ENCODE measurements at places on chromosomes 16 and 17.

DNA sequence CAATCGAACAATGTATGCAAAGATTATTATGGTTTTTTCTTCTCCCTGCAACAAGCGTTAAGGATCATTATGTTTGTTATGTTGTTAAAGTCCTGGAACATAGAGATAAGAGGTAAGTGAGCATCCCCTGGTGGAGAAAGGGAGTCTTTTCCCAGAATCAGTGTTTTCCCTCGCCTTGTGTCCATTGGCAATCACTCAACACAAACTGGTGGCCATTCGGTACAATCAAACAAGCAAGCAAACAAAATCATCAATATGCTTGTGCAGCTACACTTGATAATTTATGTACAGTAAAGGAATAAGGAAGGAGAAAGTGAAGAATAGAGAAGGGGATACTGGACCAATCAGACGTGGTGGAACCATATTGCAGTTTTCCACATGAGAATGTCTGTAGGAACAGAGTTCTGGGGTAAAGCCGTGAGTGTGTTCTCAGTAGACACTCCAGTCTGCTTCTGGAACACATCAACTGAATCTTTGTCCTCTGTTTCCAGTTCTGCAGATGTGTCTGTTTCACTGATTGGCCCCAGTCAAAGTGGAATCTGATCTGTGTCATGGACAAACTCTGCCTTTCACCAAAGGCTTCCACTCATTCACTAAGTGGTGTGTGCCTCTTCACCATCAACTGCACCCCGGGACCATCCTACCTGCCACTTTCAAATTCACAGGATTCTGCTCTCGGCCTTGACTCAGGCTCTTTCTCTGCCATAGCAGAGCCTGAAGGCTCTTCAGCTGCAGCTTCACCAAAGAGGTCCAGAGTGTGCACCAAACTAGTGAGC lies 169.5 kb downstream of the AHSP start:
- DNase-seq, result no peak

DNA sequence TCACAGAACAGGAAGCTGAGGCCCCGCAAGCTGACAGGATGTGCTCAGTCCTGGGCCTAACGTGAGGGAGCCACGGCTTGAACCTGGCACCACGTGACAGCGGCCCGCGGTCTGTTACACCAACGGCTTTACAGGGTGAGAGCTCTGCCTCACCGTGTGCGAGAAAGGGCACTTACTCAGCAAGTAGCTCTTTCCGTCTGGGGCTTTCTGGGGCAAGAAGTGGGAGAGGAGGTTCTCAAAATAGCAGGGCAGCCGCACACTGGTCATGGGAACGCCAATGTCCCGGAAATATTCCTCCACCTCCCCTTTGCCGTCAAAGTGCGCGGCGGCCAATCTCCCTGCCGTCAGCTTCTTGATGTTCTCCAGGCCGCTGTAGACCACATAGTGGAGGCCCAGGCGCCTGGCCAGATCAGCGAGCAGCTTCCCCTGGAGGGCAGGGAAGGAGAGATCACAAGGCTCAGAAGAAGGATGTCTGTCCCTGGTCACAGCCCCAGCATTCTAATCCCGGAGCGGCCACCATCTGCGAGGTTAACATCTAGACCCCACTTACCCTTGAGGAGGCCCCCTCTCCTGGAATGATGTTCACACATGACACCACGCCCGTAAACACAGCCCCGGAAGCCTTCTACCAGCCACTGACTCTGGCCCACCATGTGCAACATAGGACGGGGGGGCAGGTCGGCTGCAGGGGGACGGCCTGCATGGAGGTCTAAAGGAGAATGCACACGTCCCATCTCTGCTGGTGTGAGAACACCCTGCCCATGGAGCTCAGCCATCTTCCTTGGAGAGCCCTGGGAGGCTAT lies 8.2 kb downstream of the NMRAL1 start:
- no peak for DNase-seq

DNA sequence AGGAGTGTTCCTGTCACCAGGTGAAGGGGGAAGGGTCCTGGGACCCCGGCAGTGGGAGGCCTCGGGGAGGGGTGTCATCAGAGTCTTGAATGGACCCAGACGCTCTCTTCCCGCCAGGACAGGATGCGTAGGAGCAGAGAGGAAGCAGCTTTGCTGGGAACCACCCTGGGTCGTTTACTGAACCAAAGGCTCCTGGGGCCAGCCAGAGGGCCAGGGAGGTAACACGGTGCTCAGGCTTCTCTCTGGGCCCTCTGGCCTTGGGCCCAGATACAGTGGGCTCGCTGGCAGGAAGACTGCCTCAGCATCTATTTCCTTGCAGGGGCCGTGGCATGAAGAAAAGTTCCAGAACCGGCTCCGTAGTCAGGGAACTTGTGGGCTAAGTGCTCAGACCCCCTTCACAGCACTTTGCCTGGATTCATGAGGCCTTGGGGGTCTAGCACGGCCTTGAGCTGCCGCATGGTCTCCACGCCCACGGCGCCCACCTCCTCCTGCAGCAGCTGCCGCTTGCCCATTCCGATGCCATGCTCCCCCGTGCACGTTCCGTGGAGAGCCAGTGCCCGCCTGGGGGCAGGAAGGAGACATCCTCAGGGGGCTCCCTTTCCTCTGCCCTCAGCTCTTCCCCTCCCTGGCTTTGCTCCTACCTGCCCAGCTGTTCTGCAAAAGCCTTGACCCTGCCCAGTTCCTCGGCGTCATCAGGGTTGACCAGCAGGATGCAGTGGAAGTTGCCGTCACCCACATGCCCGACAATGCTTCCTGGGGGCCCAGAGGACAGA lies 4.4 kb downstream of the LDHD start:
- no peak for DNase-seq

DNA sequence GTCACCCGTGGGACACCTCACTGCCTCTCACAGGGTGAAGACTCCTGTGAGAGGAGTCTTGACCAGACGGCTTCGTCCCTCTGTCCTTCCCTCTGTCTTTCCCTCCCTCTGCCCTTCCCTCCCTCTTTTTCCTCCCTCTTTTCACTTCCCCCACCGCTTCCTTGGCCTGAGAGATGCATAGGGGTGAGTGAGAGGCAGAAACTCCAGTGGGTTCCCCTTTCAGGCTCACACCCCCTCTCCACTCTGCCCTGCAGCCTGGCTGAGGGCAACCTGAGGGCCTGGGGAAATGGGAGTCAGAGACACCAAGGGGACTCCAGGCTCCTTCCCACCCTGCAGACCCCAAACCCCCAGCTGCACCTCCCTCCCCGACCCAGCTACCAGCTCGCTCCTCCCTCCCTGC lies 14.6 kb upstream of the KRT17 start:
- DNase-seq, result no peak

GRCh38 chr17:57521606-57522005 lies 223.5 kb downstream of the CCDC182 start:
- no peak for DNase-seq

DNA sequence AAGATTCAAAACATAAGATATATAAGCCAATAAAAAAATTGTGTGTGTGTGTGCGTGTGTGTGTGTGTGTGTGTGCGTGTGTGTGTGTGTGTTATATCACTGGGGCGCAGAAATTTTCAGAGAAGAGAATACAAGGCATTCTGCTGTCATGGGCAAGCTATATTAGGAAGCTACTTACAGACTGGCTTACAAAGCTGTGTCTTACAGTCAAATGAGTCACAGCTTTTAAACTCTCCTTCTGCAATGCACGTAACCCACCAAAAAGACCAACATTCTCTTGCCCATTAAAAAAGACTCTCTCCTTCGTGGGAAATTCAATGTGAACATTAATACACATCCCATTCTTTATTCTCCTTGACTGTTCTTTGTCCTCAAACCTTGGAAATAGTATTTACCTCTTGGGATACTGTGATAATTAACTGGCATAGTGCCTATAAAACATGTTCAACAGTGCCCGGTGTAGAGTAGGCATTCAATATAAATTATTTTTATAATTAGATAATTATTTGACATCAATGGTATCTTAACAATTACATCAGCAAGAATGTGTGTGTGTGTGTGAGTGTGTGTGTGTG lies 860.4 kb upstream of the SOX9 start:
- no peak for DNase-seq

DNA sequence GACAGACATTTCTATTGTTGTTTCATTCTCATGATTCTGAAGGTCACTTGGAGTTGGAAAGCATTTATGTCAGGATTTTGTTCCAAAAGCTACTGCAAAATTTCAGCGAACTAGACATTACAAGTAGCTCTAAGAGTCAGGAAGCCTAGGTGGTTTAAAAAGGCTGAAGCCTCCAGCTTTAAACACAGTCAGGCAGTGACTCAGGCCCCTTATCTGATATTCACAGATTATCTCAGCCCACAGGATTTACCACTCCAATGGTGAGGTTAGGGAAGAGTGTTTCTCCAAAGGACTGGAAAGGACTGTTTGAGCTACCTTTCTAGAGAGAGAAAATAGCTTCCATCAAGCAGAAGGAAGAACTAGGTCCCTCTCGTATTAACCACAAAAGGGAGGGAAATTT lies 624.4 kb upstream of the C16orf82 start:
- no peak for DNase-seq

DNA sequence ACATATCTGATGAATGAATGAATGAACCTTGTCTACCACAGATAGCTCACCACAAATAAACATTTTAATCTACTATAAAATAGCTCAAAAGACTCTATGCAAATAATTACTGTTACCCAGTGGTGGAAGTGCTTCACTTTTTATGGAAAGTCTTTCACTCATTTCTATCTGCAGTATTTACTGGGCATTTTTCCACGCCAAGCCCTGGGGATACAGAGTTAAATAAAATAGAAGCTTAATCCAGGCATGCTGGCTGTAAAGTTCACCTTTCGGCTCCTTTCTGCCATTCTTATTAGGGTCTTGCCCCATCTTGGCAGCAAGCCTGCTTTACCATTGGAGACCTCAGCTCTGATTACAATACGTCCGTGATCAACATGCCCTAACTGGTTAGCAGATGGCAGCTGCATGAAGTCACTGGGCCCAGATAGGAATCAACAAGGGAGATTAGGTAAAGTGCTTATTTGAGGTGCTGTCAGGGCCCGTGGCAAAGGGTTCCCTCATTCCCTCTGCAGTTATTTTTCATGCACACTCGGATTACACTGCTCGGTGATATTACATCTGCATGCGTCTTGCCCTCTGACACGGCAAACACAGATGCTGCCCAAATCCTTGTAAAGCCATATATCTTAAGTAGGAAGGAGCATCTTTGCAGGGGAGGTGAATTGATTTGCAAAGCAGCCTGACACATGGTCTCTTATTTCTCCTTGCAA lies 648.9 kb downstream of the WWOX start:
- DNase-seq, result no peak

DNA sequence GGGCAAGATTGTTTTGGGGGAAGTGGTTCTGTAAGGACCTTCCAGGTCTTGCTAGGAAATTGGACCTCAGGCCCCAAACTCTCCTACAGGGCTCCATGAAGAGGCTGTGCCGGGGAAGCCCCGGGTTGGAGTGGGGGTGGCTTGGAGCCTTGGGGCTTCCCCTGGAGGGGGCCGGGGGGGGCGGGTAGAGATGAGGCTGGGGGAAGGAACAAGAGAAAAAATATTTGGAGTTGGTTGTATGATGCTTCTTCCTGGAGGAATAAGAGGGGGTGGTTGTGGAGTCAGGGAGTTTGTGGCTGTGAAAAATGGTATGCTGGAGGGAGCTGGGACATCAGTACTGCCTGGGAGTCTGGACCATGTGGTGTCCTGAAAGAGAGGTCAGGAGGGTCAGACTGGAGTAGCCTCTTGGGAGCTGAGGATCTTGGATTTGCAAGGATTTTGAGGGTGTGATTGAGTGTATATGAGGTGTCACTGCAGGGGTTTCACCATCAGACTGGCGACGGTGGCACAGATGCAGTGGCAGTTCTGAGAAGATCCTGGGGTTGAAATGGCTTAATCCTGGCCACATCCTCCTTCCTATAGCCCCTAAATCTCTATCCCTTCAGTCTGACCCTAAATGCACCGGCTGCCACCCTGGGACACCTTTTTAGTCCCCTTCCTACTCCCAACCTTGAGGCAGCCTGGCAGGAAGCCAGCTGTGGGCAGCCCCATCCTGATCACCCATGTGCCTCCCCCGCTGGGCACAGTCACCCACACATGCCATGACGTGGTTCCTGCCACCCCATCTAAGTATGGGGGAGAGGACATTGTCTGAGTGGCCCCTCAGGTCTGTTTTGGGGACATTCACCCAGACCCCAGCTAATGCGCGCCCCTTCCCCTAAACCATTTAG lies 10.9 kb downstream of the RARA start:
- peak; percentile 56 for DNase-seq

GRCh38 chr17:11539637-11540036 lies 58.6 kb upstream of the DNAH9 start:
- DNase-seq, result no peak

DNA sequence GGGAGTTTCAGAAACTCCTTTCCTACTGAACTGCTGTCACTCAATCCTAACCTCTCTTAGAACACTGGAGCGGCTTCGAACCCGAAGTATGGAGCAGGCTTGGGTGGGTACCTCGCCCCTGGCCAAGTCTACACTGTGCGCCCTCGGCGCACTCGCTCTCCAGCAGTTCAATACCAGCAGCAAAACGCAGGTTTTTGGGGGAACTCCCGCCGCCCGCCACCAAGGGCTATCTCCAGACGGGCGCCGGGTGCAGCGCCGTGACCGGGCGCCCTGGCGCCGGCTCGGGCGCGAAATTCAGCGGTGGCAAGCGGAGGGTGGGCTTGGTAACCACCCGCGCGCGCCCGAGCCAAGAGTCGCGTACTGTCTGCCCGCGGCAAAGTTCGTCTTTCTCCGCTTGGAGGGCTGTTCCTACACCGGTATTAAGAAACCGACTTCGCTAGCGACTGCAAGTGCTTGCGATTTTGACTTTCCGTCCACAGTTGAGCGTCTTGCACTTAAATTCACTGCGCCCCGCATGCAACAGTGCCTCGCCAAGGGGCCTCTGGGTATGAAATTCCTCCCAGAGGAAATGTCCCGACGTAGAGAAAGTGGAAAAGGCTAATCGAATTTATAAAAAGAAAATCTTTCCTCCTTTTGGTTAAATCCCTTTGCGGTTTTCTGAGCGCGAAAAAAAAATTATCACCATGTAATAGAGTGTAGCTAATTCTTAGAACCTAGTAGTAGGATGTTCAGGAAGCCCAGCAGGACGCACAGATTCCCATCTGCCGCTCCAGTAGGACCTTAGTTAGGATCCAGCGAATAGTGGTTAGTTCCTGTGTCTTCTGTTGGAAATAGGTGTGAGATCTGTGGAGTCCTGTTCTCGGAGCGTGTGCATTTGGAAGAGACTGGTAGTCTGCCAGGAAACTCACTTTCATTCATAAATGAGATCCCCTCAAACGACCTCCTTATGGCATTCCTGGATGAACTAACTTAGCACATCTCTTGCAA lies 5.0 kb upstream of the SALL1 start:
- peak; percentile 57 for DNase-seq

DNA sequence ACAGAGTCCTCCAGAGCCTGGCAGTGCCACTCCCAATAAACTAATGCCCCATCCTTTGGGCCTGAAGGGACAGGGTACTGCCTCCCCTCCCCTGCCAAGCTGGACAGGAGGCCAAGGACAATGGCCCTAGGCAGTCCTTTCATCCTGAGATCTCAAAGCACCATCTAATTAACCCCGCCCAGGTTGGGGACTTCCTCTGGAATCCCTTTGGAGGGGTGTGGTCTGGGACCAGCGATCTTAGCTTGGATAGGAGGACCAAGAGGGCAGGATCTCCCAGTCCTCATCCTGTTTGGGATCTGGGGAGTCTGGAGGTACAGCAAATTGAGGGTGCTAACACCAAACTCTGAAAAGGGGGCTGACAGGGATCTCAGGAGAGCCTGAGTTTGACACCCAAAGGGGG lies 18.2 kb upstream of the SP6 start:
- no peak for DNase-seq

All from right forelimb (tissue), 1 donor.